ENCODE measurements at places on chromosomes 2 and 18.

DNA sequence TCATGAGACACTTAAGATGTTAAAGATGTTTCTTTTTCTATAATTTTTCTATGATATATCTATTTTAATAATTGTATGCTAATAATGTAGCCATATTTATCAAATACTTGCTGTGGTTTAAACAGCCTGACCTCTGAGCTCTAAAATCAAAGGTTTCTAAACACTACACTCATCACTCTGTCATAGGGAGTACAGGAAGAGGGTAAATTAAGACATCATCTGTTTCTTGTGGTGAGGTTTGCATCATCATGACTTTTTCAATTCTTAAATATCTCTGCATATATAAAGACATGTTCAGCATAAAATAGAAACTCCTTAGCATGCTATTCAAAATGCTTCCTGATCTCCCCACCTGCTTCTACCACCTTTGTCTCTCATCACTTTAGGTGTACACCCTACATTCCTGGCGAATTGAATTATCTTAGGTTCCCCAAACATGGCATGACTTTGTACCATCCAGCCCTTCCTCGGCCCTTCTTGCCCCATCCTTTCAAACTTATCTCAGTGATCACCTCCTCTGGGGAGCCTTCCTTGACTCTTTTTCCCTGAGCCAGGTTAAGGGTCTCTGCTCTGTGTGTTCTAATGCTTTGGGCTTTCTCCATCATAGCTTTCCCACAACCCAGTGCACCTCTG, 105.3 kb upstream of the TTN start:
- no peak for DNase-seq

DNA sequence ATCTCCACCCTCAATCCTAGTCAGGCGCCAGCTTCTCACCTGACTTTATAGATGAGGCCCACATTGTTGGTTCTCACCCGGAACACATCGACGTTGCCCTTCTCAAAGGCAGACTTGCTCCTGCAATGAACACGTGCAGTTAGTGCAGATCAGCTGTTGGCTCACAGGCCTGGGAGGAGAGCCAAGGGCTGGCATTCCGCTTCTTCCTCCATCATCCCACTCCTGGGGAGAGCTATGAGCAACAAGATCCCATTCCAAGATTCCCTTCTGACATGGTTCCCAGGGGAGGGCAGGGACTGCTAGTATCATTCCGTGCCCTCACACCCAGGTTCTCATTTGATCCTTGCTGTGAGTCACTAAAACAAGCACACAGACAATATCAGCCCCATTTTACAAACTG, 15.1 kb downstream of the LOXHD1 start:
- no peak for DNase-seq

- DNase-seq, result no peak
These were observed 144.7 kb upstream of the PGAP1 start for GRCh38 chr2:197071213-197071612.

GRCh38 chr18:78255013-78255412, 724.6 kb upstream of the SALL3 start:
- no peak for DNase-seq

DNA sequence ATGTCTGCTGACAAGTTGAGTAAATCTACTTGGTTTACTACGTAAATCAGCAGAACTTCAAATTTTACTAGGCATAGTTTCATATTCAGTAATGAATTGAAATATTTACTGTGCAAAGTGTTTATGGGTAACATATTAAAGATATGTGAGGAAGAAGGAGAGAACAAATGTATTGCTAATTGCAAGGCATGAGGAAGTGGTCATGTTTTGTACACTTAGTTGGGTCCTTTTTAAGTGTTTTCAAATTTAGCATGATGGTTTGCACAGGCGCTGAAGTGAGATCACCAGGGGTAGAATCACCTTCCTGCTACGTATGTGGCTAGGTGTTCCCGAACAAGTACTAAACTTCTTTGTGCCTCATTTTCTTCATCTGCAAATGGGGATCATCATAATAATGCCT, 1534.4 kb downstream of the LRP1B start:
- no peak for DNase-seq

DNA sequence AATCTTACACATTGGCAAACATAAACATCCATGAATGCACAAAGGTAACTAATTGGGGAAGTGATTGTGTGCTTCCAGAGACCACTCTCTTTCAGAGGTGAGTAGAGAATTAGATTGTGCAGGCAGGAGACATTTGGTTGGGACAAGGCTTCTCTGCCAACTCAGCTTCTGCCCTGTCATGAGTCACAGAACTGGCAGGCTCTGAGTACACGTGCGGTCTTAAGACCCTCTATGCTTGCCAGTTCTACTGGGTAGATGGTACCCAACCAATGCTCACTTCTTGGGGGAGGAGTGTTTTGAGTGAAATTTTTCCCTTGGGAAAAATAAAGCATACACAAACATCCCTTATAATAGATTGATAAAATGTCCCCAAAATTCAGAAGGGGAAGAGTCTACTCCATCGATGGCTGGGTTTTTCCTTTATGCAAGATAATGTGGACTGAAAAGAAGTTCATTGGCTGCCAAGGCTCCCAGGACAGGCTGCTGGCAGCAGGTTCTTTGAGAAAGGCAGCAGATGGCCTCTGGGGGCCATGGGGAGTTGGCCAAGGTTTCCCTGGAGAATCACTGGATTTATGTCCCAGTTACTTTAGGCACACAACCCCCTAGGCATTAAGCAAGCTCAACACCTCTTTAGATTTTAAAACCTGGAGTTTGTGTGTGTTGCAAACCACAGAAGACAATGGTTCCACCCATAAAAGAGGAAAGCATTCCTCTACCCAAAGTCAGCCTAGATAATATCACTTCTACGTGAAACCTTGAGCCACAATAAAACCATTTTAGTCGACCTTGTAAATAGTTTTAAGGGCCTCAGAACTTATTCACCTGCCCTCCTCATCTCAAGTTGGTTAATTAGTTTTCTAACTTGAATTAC, 417.0 kb downstream of the TXNL1 start:
- no peak for DNase-seq

DNA sequence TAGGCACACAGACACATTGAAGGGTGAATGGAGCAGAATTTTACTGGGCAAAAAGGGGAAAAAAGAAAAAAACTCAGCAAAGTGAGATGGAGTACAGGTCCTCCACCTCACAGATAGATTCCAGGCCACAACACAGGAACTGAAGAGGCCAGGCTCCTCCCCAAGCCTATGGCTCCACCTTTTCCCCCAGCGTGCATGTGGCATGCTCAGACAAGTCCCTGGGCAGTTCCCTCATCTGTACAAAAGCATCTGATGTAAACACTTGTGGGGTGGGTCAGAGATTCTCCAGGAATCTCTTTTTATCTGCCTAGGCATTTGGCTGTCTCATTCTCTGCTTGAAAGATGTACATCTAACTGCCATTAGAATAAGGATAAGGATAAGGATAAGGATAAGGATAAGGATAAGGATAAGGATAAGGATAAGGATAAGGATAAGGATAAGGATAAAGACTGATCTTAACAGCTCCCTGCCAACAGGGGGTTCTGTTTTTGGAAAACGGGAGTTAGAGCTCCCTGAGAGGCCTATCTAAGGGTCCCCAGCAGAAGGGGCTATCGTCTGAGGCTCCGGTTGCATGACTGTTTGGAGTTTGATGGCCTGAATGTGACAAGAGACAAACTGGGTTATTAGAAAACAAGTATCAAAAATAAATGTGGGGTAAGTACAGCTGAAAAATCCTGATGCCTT, 17.2 kb upstream of the ASXL3 start:
- no peak for DNase-seq

DNA sequence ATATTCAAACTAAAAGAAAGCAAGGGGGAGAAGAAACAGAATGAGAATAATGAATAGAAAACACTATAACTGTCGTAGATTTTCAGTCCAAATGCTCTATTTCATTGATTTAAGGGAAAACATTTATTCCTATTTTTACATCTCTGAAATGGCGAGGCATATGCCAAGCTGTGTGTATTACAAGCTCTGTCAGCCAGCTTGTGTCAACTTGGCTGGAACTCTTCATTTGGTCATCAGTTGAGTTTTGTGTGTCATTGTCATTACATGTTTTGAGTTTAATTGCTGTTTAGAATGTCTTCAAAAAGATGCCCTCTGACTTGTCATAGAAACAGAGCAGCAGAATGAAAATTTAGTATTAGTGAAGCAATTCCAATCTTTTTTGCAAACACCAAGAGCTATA, 8.1 kb upstream of the IL37 start:
- no peak for DNase-seq

Measured in activated CD4-positive, CD25-positive, alpha-beta regulatory T cell treated with anti-CD3 and anti-CD28 coated beads, Interleukin-2, amount 50 U/mL, for 16 hours (primary cell).